Activated B cell treated with CpG ODN at 0.5 μM for 24 hours (primary cell): ENCODE measurements at places on chromosomes 3 and 15. TPM values are rescaled to one million over a fixed set of nuclear protein-coding genes. Genes with fewer than 3 reads are reported as not detected.

The LINGO1 gene
- not detected in 2 replicates for total RNA-seq

DNA sequence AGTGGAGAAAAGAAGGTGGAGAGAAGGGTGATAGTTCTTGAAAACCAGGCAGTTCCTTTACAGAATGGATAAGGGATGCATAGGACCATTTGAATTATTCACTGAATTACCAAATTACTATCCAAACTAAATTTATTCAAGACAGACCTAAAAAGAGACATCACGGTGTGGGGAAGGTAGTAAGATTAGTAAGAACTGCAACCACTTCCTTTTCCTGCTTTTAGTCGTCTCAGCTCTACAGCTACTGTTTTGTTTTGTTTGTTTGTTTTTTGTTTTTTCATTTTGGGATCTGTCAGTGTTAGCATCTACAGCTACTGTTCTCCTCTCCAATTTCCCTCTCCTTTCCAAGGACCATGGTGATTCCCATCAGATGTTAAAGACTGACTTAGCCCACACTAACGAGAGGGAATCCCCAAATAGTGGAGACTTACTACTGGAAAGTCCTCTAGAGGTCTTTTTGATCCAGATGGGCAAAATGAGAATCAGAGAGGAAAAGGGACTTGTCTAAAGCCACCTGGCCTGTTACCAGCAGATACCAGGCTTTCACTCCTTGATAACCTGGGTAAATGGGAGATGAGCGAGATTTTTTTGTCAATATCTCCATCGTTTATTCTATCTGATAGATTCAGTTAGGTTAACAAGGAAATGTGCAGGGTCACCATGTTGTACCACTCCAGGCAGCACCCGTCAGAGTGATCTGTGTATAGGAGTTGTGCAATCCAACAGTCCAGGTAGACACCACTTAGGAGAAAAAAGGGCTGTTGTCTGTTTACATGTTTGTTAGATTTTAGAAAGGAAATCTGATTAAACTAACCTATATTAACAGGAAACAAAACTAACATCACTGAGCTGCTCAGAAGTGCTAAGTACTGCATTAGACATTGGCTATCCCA lies 6.0 kb downstream of the HCLS1 start:
- no peak for DNase-seq

DNA sequence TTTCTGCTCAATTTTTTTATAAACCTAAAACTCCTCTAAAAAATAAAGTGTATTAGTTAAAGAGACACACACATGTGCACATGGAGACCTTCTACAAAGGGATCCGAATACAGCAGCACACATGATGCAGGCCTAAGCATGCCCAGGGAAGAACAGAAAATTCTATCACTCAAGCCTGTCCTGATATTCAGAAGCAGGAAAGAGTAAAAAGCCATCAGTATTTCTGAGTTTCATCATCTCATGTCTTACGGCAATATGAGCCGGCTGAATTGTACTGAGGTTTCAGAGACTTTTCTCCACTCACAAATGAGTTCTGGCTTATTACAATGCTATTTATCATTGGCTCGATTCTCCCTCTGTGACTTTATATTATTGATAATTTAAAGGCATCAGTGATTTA lies 97.5 kb downstream of the CADPS start:
- no peak for DNase-seq

The CIDEC gene
- total RNA-seq = not detected in 2 replicates

DNA sequence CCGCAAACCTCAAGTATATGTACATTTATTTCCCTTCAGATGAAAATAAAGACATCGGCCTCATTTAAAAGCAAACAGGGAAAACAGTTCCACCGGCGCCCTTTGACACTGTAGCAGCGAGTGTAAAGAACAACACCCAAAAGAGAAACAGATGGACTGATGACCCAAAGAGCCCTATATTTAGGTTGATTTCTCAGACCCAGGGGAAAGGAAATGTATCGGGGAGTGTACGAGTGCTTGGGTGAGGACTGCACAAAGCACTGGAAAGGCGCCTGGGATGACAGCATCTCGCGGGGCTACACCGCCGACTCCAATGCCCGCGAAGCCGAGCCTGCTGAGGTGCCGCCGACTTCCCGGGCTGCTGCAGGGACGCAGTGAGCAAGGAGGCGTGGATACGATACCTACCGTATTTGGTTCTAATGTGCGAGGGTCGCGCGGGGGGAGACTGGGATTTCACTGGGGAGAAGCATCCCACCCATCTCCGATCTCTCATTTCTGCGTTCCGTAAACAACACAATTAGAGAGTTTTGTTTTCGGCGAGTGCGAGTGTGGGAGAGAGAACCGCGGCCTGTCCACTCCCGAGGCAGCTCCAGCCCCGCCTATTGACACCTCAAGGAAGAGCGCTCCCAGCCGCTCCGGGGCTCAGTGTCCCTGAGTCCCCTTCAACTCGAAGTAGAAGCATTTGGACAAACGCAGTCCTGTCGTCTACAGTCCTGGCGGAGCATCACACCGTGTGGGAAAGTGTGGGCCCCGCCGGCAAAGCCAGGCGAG lies 2.0 kb downstream of the MECOM start:
- DNase-seq = no peak
